Globus pallidus (tissue), 1 donor: ENCODE measurements at places on chromosomes 7 and 10.

DNA sequence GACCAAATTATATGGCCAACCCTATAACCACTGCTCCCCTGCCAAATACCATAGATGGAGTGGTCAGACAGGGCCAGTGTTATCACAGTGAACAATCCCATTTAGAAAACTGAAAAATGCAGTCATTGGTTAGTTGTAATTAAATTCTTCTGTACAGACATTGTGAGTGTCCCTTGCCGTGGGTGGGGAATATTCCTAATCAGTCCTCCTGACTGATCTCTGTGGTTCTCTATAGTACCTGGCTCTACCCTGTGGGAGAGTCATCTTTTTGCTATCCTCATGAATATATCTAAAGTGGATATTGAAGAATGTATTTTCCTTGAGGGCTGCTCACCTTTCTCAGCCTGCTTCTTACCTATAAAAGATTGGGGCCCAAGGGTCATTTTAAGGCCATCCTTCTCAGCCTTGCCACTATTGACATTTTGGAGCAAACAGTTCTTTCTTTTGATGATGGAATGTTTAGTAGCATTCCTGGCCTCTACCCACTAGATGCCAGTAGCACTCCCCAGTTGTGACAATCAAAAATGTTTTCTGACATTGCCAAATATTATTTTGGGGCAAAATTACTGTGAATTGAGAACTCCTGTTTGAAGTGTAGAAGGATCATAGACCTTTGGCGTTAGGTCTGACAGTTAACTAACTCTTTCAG is 110.2 kb downstream of the MAPK8 start:
- no peak for DNase-seq

DNA sequence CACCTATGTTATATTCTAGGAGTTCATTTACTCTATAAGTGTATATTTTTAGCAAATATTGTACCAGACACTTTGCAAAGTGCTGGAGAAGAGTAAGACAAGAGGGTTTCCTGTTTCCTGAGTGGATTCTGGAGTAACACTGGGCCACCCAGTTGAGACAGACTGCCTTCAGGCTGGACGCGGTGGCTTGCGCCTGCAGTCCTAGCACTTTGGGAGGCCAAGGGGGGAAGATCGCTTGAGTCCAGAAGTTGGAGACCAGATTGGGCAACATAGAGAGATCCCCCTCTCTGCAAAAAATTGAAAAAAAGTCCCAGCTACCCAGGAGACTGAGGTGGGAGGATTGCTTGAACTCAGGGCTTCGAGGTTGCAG is 772 bp upstream of the ZSCAN25 start:
- no peak for DNase-seq

- no peak for DNase-seq
These were observed 7.8 kb upstream of the PPP2R2D start for GRCh38 chr10:131892806-131893675.

GRCh38 chr10:129642427-129642826 is 175.4 kb downstream of the MGMT start:
- no peak for DNase-seq

GRCh38 chr7:131769241-131769640 is 212.8 kb upstream of the PODXL start:
- no peak for DNase-seq

DNA sequence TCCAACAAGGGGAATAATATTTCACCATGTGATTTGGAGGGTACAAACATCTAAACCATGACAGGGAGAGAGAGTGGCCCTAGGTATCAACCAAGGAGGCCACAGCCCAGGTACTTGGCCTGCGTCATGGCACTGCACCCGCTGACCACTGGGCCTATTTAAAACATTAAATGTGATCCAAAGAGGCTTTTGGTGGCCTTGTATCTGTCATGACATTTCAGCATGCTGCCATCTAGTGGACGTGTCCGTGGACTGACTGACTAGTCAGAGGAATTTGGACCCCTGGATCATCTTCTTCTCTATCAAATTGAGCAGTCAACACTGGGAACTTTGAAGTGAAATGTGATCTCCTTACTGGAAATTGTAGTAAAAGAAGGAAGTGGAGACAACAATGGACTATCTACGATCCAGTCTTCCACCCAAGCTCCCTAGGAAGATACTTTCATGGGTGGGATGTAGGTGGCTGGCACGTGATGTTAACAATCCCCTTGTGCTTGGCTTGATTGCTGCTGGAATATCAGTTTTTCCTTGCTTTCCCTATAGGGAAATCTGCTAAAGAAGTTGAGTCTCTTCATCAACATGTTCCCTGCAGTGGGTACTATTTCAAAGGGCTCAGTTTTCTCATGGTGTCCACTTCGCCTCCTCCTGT is 24.6 kb upstream of the ITGA8 start:
- peak; percentile 38 for DNase-seq

- no peak for DNase-seq
These were observed 153.5 kb upstream of the C7orf33 start for GRCh38 chr7:148437043-148437442.

DNA sequence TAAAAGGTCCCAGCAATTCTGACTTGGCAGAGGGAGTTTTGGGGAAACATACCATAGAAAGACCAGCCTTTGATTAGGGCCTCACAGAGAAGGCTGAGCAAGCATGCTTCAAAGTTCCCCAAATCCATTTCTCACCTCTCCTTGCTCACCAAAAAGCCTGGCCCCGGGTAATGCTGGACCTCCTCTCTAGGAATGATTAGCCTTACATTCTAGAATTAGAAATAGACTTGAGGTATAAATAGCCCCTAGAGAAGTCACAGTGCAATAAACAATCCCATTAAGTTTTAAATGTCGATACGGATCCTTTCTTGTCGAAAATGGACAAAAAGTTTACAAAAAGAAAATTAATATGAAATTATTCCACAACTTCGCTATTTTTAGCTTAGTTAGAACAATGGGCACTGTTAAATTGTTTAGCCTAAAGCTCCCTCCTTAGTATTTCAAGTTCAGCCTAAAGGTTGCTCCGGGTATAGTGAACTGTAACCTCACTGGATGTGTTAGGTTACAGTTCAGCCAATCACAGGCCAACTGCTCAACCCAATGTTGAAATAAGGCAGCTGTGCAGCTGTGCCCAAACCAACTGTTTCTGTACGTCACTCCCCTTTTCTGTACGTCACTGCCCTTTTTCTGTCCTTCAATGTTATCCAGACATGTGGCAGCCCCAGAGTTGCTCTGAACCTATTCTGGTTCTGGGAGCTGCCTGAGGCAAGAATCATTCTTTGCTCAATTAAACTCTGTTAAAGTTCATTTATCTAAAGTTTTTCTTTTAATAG is 7.9 kb upstream of the GSDME start:
- DNase-seq = no peak

DNA sequence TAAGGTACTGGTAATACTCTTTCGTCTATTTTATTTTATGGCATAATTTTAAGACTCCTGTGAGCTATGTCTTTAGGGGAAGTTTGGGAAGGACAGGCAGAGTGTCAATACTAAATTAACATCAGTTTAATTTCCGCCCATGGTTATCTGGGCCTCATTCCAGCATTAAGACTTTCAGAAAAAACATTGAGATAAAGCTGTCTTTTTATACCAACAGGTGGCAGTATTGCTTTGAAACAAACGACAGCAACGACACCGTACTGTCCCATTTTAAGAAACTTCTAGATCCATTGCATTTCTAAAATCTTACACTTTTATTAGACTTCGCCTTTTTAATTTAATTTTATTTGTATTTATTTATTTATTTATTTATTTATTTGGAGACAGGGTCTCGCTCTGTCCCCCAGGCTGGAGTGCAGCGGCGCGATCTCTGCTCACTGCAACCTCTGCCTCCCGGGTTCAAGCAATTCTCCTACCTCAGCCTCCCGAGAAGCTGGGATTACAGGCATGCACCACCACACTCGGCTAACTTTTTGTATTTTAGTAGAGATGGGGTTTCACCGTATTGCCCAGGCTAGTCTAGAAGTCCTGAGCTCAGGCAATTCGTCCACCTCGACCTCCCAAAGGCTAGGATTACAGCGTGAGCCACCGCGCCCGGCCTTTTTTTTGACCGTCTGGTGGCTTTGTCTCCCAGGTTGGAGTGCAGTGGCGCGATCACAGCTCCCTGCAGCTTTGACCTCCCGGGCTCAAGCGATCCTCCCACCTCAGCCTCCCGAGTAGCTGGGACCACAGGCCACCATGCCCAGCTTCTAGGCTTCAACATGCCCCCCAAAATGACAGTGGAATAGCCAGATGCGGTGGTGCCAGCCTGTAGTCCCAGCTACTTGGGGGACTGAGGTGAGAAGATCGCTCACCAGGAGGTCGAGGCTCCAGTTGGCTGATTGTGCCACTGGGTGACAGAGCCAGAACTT is 78.7 kb upstream of the C1GALT1 start:
- DNase-seq = peak; percentile 65

DNA sequence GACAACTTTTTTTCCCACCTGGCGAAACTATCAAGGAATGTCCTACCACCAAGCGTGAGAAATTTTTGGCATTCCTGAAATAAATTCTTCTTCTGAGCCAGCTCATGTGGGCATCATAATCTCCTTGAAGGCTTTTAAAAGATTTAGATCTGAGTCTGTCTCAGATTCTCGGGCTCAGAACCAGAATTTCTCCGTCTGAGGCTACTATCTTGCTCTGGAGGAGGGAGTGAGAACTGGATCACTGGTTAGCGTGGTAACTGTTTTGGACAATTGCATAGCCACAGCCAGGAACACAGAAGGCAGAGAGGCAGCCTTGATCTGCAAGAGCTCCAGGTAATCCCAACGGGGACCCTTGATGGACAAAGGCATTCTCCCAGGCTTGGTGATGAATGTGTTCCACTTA is 1.0 kb upstream of the PLAC9 start:
- DNase-seq = no peak

- peak; percentile 91 for DNase-seq
These were observed 582.2 kb downstream of the SORCS1 start for GRCh38 chr10:106582291-106582690.

DNA sequence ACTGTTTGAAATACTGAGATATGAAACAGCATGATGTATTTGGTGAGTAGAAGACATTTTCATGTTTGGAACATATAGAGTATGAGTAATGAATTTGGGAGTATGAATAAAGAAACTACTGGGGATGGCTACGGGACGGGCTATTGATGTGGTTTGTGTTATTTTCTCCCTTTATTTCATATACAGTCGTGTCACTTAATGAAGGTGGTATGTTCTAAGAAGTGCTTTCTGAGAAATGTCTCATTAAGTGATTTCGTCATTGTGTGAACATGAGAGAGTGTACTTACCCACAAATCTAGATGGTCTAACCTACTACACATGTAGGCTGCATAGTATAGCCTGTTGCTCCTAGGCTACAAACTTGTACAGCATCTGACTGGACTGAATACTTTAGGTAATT is 106.3 kb downstream of the CCNY start:
- no peak for DNase-seq

- DNase-seq = no peak
These were observed 524.8 kb upstream of the SORCS1 start for GRCh38 chr10:107689323-107689722.

- no peak for DNase-seq
These were observed 89.3 kb upstream of the PCBD1 start for GRCh38 chr10:70977625-70978024.

DNA sequence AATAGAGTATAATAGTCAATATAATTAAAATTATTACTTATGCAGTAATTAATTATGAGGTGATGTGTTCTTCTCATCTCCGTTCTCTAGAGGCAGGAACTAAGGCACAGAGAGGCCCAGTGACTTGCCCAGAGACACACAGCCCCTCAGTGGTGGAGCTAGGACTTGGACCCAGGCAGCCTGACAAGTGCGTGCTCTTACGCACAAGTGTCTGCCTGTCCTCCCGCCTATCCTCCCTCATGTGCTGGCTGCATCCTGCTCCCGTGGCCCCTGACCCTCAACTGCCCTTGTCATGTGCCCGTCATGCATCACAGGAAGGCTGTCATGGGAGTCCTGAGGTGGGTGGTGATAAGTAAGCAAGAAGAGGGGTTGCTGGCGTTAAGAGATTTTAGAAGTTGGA is 14.3 kb downstream of the IL2RA start:
- no peak for DNase-seq

DNA sequence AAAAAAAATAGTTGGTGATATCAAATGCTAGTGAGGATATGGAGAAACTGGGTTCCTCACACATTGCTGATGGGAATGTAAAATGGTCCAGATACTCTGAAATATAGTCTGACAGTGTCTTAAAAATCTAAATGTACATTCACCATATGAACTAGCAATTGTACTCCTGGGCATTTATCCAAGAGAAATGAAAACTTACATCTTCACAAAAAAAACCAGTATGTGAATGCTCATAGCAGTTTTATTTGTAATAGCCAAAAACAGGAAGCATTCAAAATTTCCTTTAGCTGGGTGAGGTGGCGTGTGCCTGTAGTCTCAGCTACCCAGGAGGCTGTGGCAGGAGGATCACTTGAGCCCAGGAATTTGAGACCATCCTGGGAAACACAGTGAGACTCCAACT is 2.1 kb upstream of the SSC4D start:
- no peak for DNase-seq

- no peak for DNase-seq
These were observed 31.6 kb downstream of the NCAPG2 start for GRCh38 chr7:158672975-158673374.

DNA sequence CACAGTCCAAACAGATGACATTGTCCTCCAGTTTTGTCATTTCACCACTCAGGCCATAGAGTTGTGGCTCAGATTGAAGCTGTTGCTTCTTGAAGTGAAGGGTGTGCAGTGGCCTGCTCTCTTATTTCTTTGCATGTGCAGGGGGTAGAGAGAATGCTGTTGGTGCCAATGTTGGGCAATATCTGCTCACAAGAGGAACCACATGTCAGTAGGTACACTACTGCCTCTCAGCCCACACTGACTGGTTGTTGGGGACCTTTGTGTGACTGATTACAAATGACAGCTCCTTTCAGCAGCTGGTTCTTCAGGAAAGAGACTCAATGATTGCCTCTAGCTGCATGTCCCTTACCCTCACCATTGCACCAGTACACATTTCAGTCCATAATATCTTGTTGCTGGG is 21.9 kb upstream of the SFTPA1 start:
- DNase-seq = no peak

DNA sequence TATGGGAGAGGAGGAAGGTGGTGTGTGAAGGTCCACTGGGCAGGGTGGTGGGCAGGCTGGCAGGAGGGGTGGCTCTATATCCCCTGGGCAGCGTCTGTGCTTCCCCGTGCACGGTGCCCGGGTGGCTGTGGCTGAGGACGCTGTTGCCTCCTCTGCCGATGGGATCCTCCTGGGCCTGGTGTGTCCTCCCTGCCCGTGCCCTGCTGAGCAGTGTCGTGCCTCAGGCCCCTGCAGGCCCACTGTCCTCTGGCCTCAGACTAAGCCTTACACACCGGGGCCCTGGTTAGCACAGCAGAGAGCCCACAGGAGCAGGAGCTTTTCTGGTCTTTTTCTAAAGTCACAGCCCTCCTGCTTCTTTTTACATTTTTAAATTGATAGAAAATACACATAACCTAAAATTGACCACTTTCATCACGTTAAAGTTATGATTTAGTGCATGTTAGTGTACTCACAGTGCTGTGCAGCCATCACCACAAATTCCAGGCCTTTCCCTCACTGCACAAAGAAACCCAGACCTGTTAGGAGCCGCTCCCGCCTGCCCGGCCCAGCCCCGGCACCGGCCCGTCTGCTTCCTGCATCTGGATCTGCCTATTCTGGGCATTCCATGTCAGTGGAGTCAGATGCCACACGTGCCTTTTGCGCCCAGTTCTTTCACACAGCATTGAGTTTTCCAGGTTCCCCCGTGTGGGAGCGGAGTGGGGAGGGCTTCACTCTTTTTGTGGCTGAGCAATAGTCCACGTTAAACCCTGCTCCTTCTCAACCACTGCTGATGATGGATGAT is 19.4 kb downstream of the PFKFB3 start:
- DNase-seq = peak; percentile 40

GRCh38 chr7:28509251-28510025 is 97.1 kb downstream of the CREB5 start:
- DNase-seq = no peak
